Mesothelial cell of epicardium (in vitro differentiated cells): ENCODE measurements at places on chromosomes 5 and 9. TPM values are rescaled to one million over a fixed set of nuclear protein-coding genes. Genes with fewer than 3 reads are reported as not detected.

DNA sequence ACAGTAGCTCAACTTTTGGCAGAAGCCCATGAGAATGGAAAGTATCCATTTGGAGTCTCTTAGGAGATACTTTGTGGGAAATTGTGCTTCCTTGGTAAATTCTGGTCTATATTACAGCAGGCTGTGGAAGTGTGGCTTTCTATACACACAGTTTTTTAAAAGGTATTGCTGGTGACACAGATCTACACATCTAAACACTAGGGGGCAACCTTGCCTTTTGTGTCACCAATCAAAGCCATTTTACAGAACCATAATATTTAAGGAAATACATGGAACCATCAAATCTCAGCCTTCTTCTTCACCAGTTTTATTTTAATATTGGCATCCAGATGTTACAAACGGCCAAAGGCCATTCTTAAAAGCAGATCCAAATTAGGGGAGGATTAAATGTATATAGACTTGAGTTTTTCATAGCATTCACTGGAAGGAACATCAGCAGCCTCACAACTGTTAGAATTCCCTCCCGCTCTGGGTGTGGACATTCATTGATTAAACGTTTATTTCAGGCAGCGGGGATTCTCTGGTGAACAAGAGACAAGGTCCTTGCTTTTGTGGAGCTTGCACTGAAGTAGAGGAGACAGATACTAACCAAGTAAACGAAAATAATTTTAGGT is 132.4 kb upstream of the EPB41L4A start:
- no peak for DNase-seq

GRCh38 chr9:110659891-110660541 is 8.6 kb upstream of the MUSK start:
- DNase-seq: no peak

The ASTN2 gene
- total RNA-seq: 10.8 to 12.2 TPM (median 10.8 TPM) in 3 replicates

GRCh38 chr9:73979894-73980264 is 517.3 kb upstream of the RORB start:
- DNase-seq: no peak

GRCh38 chr5:141121563-141121962 is at the start of gene PCDHB4:
Gene PCDHB4 (plus strand): TSS chr5:141121818. CDS start chr5:141121999, 181 bp downstream.
- no peak for DNase-seq

- no peak for DNase-seq
These were observed 53.5 kb upstream of the MCCC2 start for GRCh38 chr5:71533615-71534014.

DNA sequence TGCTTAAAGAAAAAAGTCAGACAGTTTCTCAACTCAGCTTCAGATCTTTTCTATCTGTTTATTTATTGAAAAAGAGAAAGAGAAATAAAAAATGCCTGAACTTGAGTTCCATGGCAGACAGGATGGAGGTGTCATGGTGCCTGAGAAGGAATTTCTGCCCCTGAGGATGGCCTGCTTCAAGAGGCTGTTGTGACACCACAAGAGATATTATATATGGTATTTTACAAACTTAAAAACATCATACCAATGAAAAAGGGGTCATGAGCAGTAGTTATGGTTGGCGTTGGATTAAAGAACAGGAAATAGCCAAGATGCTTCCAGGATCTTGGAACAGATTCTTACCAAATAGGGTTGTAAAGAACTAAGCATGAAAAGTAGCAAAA is 344.6 kb downstream of the GLIS3 start:
- DNase-seq: no peak

The FAF2 gene
- 52.7 to 54.7 TPM (median 53.9 TPM) in 3 replicates for total RNA-seq

DNA sequence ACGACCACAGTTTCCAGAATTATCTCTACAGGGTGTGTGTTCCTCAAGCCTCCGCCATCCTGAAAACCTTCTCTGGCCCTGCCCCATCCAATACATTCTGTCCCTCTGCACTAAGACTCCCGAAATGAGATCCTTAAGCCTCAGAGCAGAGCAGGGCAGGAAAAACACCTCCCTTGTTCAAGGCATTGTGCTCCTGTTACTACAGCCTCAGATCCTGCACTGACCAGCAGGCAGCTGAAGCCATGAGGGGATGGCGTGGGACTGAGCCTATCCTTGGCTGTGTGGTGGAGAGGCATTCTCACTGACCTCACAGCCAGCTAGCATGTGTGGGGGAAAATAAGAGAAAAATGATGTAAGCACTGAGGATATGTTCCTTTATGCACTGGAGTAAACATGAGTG is 106.7 kb upstream of the PHYKPL start:
- no peak for DNase-seq

- DNase-seq: no peak
These were observed 97.4 kb downstream of the TMC1 start for GRCh38 chr9:72618811-72619210.

DNA sequence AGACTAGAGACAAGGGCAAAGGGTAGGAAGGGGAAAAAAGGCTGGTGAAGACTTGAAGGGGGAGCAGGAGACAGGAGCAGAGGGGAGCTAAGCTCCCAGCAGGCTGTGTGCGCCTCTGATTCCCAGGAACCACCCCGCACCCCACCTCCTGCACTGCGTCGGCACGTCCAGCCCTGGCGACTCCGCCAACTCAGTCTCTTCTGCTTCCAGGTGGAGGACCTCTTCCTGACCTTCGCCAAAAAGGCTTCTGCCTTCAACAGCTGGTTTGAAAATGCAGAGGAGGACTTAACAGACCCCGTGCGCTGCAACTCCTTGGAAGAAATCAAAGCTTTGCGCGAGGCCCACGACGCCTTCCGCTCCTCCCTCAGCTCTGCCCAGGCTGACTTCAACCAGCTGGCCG is 30.5 kb downstream of the DYNC2I2 start:
- no peak for DNase-seq

- no peak for DNase-seq
These were observed 11.3 kb downstream of the MYOZ3 start for GRCh38 chr5:150672237-150672883.

GRCh38 chr5:89377767-89378455 is 494.9 kb upstream of the MEF2C start:
- DNase-seq: no peak

DNA sequence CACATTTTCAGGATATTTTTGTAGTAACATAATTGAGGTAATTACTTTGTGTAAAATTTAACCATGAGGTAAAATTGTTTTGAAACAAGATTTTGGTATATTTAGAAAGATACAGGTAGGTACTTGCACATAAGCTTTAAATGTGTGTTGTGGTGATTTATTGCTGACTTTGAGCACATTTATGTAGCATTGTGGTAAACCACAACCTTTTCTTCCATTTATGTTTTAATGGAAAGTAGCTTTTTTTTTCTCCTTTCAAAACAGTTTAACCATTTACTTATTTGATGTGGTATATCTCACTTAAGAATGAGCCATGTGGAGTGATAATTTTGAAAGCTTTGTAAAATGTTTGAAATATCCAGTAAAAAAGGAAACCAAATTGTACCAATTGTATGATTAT is 35.6 kb downstream of the FCHO2 start:
- DNase-seq: no peak

GRCh38 chr5:148125641-148126040 is 42.7 kb upstream of the SPINK14 start:
- no peak for DNase-seq

GRCh38 chr9:80233102-80233843 is 661.5 kb downstream of the TLE4 start:
- DNase-seq: no peak

The PJA2 gene
- total RNA-seq: 69.2 to 70.7 TPM (median 70.5 TPM) in 3 replicates

DNA sequence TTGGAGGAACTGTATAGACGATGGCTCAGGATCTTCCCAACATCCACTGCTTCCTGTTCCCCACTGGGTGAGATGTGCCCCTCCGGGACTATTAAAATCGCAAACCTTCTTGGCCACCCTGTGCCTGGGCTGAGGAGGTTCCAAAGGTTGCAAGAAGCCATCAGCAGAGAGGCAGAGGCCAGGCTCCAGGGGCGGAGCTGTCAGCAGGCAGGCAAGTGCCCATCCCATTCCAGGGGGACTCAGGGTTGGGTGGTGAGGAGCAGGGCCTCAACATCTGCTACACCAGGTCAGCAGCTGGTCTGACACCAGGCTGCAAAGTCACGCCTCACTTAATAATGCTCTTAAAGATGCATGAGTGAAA is 2.2 kb downstream of the BTNL3 start:
- no peak for DNase-seq

The NXNL2 gene
- 2.0 to 2.6 TPM (median 2.2 TPM) in 3 replicates for total RNA-seq
